ENCODE measurements at places on chromosomes 6 and 20.
A peak's percentile ranks its signal among the peaks of the same experiment; 100 is the strongest.

- no peak for DNase-seq
Measured at GRCh38 chr20:48238781-48239180, 453.5 kb upstream of the SULF2 start.

DNA sequence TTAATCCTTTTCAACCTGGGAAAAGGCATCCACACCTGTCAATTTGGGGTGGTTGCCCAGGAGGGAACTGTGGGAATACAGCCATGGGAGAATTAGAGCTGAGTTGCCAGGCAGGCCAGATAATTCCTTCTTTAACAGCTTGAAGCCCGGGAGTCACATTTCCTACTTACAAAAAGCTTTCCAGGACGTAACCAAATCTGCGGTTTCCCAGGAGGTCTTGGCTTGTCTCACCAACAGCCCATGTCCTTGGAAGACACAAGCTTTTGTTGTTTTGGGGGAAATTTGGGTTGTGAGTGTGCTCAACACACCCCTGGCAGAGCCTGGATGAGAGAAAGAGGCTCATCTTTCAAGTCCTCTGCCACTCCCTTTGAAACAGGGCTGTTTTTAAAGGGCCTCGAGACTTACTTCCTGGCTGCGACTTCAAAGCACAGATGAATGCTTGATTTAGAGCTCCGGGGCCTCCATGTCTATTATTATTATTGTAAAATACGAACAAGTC, 465.9 kb upstream of the BTBD3 start:
- peak; percentile 51 for DNase-seq

- no peak for DNase-seq
Measured at GRCh38 chr6:23952245-23952644, 173.8 kb upstream of the NRSN1 start.

GRCh38 chr20:4661191-4661590, 60.5 kb upstream of the PRND start:
- no peak for DNase-seq

GRCh38 chr20:33985830-33986229, 7.9 kb upstream of the RALY start:
- DNase-seq = no peak

- no peak for DNase-seq
Measured at GRCh38 chr6:21245488-21245887, 348.1 kb upstream of the SOX4 start.
